ENCODE measurements at places on chromosomes 12 and 14.

GRCh38 chr12:4283512-4284255 lies 10.1 kb downstream of the CCND2 start:
- DNase-seq, result no peak

GRCh38 chr12:25764409-25764808 lies 194.1 kb upstream of the RASSF8 start:
- DNase-seq, result no peak

- no peak for DNase-seq
Observed at GRCh38 chr14:52876311-52876710, 74.5 kb downstream of the FERMT2 start.

GRCh38 chr12:123075646-123076171 lies 75.2 kb downstream of the PITPNM2 start:
- peak; percentile 29 for DNase-seq

DNA sequence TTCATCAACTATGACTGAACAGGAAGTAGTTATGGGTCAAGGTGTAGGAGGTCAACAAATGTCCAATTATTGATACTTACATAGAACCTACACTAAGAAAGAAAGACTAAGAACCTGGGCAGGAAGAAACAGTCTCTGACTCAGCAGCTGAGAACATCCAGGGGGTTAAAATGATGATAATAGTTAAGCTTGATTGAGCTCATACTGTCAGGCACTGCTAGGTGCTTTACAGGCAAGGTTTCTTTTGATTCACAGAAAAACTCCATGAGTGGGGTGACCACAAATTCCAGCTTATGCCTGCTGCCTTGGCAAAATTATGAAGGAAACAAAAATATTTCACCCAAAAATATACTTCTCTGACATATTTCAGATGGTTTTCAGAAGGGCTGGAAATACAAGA lies 75.0 kb downstream of the ACADS start:
- no peak for DNase-seq

GRCh38 chr14:80100681-80101080 lies 110.6 kb downstream of the DIO2 start:
- DNase-seq, result no peak

DNA sequence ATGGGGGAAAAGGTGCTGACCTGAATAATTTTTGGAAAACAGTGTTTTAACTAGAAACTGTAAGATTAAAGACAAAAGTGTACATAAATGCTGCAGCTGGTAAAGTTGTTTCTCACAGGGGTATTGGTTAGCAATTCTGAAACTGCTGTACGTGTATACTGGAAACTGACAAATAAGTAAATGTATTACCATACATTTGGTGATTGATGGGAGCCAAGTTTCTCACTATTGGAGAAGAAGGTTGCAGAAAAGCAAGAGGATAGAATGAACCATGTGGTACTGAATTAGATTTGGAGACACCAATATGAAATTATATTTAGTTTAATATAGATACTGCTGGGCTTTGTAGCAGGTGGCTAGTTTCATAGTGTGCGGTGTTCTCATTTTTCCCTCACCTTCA lies 19.6 kb upstream of the FBXO33 start:
- DNase-seq, result no peak

GRCh38 chr14:104684449-104684821 lies 5.0 kb upstream of the INF2 start:
- no peak for DNase-seq

GRCh38 chr14:45038256-45038655 lies 45.7 kb upstream of the PRPF39 start:
- DNase-seq, result no peak

DNA sequence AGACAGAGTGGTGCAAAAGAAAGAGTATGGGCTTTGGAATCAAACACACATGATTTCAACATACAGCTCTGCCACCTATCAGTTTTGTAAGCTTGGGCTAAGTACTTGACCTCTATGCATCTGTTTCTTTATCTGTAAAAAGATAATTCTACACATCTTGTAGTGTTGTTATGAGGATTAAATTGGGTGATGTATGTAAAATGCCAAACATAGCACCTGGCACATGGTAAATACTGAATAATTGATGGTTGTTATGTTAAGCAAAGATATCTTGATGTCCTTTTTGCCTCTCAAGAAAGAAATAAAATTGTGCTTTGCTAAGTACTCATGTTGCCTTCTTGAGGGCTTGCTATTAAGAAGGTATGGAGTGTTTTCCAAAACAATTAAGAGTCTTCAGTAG lies 2.3 kb upstream of the CSRP2 start:
- DNase-seq, result no peak

DNA sequence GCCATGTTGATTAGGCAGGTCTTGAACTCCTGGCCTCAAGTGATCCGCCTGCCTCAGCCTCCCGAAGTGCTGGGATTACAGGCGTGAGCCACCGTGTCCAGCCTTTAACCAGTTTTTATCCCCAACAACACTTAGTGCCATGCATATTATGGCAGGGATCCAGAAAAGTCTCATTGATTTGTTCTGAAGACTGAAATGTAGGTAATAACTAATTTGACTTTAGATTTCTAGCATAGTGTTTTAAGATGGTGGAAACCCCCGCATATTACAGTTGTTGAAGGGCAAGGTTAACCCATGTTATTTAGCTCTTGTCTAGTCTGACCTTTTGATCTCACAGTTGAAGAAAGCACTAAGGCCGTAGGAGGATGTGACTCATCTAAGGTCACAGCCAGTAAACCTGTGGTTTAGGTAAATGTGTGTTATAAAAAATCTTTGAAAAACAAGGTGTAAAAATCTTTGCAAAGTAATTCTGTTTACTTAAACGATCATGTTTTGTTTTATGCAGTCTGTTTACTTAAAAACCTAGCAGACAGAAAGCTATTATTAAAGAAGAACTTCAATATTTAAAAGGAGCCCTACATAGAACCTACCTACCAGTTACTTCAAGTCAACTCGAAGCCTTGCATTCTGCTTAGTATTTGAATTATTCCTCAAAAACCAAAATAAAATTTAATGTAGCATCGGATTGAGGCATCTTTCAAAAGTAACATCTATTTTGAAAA lies 24.8 kb downstream of the BICDL1 start:
- DNase-seq, result peak; percentile 59

DNA sequence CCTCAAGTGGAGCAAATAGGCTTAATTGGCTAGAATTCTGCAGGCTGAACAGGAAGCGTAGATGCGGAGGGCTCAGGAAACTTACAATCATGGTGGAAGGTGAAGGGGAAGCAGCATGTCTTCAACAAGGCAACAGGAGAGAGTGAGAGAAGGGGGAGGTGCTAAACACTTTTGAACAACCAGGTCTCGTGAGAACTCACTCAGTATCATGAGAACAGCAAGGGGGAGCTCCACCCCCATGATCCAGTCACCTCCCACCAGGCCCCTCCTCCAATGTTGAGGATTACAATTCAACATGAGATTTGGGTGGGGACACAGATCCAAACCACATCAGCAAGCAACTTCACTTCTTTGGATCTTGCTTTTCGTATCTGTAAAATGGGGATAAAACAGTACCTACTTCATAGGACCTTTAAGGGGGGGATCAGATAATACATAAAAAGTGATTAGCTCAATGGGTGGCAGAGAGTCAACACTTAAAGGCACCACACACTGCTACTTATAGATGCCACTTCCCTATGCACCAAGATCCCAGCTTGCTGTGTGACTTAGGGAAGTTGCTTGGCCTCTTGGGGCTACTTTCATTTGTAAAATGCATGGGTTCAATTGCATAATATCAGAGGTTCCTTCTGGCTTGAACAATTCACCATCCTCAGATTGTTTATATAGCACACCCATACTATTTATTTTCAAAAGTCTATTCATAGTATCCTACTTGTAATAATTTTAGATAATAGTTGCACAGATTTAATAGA lies 184.8 kb upstream of the RPH3A start:
- DNase-seq, result no peak

GRCh38 chr12:131357920-131358319 lies 353.0 kb upstream of the SFSWAP start:
- DNase-seq, result no peak

DNA sequence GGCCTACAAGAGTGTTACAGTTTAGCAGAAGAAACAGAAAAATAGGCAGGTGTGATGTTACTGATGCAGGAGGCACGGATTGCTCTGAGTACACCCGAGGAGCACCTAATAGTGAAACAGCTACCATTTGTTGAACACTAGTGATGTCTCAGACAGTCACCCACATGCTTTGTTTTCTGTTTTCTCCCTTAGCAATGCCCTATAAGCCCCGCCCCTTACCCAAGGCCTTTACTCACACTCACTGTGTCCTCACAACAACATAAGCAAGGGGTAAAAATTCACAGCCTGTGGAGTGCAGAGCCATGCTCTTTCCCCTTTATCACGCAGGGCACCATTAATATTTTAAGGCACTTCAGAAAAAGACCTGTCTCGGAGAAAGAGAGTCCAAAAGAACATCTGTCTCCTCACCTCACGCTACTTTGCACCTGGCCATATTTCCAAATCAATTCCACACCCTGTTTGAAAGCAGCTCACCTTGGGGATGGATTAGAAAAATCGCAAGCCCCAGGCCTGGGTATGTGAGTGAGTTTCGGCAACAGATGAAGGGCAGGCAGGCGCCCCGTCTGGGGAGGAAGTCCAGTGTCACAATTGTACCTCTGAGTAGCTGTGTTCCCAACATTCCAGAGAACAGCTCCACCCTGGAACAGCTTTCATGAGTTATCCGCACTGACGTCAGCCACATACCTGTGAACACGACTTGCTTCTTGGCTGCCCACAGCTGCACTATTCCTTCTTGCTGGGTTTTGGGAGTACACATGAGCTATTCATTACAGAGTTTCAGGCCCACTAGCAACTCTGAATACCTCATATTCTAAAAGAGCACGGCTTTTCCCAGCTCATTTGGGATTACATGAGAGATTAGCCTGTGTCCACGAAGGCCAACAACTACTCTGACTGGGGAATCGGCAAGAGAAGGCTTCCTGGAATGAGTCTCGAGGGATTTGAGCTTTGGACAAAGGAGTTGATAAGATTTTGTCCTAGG lies 26.0 kb downstream of the MAPK1IP1L start:
- DNase-seq, result no peak

- DNase-seq, result no peak
Observed at GRCh38 chr12:64889434-64890216, 65.2 kb downstream of the TBC1D30 start.

DNA sequence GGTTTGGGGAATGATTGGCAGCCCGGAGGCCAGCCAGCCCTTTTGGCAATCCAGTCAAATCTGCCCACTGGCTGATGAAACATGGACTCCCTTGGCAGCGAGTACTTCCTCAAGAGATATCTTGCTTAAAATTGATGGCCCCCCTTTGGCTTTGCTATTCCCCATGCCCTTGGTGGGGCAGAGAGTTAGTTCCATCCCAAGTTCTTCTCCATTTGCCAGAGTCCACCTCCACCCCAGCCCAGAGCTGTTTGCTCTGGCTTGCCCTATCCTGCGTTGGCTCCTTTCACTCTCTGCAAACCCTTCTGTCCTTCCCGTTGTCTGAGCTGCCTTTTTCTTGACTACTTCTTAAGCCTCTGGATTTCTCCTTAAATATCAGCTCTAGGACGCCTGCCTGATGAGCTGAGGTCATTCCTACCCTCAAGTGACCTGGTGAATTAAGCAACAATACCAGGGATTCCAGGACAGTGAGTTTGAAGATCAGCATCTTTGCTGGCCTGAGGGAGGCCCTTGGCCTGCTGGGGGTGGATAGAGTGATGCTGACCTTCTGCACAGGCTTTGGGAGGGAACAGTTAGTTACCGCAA lies 212.0 kb downstream of the CACNA1C start:
- DNase-seq, result no peak

DNA sequence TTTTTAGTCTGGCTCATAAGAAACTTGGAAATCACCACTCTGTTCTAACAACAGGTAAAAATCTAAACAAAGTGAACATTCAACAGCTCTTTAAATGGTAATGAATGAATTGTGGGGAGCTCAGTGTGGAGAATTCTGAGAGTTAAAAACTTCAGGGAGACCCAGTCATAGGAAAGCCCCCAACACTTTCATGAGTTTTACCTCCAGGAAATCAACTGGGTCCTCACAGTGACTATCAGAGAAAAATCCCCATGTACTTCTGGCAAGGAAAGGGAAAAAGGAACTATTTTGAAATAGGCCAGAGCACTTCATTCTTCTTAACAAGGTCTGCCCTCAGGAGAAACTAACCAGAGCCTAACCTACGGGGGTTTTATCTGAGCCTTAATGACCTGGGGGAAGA lies 134.7 kb downstream of the CMAS start:
- no peak for DNase-seq

DNA sequence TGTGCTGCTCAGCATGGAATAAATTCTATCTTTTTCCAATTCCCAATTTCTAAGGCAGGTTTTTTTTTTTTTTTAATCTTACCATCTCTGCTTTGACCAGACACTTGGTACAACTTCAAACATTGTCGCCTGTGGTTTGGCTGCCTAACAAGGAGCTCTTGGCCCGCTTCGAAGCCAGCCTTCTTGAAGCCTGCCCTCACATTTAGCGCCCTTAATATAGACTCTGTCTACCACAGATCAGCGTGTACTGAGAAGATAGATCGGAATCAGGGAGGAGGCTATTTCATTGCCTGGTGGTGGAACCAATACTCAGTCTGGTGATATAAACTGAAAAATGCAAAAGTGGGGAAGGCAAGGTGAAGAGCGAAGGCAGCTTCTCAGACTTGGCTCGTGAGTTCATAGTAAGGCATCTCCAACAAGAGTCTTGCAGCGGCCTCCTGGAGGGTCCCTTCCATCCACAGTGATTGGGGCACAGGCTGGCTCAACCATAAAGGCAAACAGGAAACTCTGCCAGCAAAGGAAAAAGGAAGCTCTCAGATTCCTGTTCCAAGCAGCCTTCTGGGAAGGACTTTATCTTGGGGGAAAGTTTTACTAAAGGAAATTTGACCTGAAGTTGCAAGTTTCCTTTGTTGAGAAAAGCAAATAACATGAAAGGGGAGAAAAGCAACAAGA lies 103.2 kb upstream of the BCL2L14 start:
- DNase-seq, result no peak

GRCh38 chr12:96907671-96908422 lies 790 bp downstream of the NEDD1 start:
- no peak for DNase-seq

GRCh38 chr12:106632797-106633450 lies 50.1 kb downstream of the RFX4 start:
- DNase-seq, result no peak

- no peak for DNase-seq
Observed at GRCh38 chr12:122389677-122390076, 32.8 kb downstream of the CLIP1 start.

GRCh38 chr14:63949696-63950095 lies 96.9 kb downstream of the SYNE2 start:
- no peak for DNase-seq

DNA sequence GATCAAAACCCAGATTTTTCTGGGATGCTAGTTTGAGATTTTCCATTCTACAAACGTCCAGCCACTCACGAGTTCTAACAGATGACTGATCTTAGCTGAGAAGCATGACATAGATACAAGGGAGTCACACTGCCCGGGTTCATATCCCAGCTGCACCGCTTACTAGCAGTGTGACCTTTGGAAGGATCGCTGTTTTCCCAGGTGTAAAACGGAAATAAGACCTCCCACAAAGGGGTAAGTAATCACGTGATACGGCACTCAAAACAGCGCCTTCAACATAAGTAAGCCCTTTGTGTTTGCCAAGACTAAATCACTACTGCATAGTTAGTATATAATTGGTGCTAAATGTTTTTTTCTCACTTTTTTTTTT lies 624 bp upstream of the PWP1 start:
- no peak for DNase-seq
